ENCODE measurements at places on chromosomes 1 and 21.

DNA sequence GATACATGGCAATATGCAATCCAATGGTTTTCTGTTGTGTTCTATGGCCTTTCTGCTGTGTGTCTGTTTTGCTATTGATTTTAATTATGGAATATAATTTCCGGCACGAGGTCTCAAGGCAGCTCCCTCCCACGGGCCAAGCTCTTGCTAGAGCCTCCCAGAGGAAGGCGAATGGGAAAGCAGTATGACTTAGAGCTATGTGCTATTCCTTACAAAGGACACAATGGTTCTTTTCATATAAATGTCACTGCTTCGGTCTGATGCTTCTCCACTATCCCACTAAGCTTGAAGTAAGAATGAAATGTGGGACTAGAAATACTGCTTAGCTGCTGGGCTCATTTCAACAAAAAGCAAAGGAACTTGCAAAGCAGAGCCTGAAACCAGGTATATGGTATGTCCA lies 322.2 kb upstream of the BEND5 start:
- no peak for DNase-seq

DNA sequence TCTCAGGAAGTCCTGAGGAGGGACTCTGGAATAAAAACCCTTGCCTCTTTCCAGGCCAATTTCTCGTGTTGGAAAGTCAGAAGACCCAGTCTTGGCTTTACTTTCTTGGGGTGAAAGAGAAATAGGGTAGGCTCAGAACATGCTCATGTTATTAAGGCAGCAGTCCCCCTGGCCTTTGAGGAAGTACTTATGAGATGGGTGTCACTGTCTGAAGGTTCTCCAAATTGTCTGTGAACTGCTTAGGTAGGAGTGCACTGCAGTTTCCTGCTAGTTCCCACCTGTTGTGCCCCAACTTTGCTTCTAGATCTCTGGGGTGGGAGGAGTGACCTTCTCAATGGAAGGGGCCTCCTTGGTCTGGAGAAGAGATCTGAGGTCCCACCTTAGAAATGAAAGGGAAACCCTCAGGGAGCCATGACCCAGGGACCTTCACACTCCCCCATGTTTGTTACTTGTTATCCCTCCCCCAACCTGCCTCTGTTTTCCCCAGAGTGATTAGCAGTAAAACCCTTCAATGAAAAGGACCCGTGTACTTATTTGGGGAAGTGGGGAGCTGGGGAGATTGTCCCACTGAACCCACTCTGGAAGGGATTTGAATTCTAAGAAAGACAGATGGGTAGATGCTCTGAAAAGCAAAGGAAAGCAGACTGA lies 5.7 kb downstream of the ZNF691 start:
- no peak for DNase-seq

- DNase-seq: no peak
Measured at GRCh38 chr21:15221799-15222386, 157.1 kb upstream of the NRIP1 start.

DNA sequence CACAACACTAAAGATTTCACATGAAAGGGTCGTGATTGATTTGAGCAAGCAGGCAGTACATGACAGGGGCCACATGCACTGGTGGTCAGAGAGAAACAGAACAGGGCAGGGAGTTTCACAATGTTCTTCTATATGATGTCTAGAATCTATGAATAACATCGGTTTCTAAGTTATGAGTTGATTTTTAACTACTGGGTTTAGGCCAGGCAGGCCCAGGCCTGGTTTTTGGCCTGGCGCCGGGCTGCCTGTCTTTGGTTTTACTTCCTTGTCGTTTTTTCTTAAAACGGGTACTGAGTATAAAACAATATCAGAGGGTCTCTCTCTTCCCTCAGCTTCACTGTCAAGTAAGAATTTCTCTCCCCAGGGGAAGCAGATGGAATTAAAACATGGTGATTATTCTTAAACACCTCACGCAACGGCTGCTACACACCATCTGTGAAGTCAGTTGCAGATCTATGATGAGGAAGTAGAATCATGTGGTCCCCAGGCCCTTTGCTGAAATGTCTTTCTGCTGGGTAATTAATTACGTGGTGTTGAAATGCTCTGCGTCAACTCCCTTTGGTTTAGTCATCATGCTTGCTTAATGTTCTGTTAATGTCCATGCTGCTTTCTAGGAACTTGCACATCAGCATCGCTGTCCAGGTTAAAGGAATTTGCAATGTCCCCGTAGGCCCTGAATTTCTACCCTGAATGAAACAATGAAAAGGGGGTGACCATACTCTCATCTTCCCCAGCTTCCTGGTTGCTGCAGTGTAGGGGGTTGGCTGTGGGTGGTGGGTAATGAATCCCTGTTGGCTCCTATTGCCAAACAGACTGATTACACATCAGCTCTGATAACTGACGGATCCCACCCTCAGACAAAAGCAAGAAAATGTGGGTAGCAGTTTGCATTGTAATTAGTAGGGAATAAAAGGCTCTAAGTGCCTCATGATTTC lies 70.3 kb downstream of the SERINC2 start:
- DNase-seq: no peak

- DNase-seq: no peak
Measured at GRCh38 chr1:211082824-211083223, 51.1 kb downstream of the KCNH1 start.

DNA sequence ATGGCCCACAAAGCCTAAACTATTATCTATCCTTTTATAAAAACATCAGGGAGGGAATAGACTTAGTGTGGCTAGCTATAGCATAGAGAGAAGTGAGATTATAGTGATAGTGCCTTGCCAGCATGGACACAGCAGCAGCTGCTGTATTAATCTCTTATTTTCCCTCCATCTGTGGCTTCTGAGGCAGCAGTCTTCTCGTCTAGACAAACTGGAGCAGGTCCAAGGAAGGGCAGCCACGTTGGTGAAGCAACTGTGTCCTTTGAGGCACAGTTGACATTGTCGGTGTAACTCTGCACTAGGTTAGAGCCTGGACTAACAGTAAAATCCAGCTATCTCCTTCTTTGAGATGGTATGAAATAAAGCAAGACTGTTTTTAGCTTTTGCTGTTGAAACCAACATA lies 131.3 kb downstream of the CACHD1 start:
- no peak for DNase-seq

GRCh38 chr1:180947901-180948640 lies 35.4 kb downstream of the KIAA1614 start:
- DNase-seq: no peak

DNA sequence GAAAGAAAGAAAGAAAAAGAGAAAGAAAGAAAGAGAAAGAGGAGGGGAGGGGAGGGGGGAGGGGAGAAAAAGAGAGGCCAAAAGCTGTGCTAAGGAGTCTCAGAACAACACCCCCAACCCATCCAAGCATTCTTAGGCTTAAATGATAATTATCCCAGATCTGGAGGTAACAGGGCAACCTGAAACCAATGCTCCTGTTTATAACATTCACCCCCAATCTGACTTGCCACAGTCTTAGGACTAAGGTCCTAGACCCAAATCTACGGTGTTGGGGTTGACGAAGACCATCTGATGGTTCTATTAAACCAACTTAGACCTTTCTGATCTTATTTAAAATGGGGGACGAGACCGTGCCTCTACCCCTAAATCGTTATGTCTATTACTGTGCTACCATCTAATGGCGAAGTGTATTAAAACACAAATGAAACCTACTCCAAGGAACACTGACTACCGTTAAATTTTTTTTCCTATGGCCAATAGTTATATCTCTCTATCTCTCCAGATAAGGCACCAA lies 119.3 kb upstream of the CDC42BPA start:
- DNase-seq: no peak

DNA sequence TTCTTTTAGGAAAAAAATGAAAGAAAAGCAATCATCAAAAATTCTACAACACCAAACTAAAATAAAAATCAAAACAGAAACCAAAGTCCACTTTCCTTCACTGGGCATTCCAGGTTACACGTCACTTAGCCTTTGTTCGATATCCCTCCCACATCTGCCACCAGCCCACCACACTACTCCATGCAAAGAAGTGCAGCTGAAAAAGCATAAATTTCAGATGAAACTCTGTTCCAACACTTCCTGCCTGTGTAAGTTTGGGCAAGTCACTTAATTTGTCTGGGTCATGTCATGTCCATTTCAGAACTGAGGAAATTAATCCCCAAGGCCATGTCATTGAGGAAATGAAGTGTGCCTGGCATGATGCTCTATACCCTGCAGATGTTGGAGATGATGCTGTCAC lies 354.3 kb upstream of the USP24 start:
- DNase-seq: no peak

DNA sequence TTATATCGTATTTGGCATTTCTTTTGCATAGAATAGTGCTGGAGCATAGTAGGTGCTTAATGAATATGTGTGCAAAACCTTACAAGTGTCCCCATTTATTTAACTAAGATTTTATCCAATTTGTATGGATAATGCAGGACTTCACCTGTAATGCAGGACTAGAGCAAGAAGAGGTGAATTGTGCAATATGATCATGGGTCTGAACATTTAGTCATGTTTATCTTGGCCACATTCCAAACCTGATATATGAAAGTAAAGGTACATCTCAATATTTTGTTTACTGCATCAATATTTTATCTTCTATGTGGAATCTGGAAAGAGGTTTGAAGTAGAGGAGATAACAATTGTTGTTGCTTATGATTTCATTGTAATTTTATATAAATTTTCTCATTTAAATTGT lies 1626.7 kb upstream of the B3GALT2 start:
- DNase-seq: no peak

- DNase-seq: no peak
Measured at GRCh38 chr1:203299169-203299568, 6.2 kb upstream of the BTG2 start.

DNA sequence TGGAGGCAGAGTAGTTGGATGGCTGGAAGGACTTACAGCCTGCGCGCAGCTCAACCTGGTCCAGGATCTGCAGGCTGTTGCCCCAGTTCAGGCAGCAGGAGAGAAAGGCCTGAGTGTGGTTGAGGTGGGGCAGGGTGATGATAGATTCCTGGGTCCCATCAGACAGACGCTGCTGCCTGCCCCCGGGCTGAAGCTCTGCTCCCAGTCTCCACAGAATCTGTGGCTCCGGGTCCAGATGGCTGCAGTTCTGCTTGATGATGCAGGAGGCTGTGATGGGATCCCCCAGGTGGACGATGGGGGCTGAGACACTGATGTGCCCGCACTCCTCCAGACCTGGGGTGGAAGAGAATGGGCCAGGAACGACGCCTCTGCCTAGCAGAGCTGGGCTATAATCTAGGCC lies 7.4 kb downstream of the CSF3R start:
- no peak for DNase-seq

DNA sequence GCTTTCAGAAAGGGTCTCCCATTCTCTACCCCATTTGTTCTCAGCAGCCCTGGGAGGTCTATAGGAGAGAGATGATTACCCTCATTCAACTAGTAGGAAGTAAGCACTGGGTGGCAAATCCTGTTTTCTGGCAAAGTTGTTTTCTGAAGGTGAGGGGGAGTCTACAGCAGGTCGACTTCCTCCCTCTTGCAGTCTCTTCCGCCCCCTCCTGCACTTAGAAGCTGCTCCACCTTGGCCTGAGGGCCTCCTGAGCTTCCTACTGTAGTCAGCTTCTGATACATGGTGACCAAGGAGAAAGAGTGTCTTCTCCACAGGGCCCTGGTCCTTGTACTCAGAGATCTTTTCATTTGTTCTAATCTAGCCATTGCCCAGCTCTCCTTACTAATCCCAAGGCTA lies 93.1 kb downstream of the RGL1 start:
- no peak for DNase-seq

- DNase-seq: no peak
Measured at GRCh38 chr1:5464366-5464765, 527.9 kb downstream of the NPHP4 start.

DNA sequence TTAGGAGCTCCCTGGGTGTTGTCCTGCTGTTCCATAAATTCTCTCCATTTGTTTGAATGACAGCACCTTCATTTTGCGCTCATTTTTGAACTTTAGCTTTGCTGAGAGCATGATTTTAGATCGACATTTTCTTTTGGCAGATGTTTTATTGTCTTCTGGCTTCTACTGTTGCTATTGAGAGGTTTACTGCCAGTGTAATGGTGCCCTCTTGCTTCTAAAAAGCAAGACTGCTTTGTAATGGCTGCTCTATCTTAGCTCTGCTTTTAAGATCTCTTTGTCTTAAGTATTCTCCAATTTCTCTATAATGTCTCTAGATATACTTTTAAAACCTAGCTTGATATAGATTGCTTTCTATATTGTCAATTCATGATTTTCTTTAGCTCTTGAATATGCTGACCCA lies 27.8 kb downstream of the THEM4 start:
- no peak for DNase-seq

DNA sequence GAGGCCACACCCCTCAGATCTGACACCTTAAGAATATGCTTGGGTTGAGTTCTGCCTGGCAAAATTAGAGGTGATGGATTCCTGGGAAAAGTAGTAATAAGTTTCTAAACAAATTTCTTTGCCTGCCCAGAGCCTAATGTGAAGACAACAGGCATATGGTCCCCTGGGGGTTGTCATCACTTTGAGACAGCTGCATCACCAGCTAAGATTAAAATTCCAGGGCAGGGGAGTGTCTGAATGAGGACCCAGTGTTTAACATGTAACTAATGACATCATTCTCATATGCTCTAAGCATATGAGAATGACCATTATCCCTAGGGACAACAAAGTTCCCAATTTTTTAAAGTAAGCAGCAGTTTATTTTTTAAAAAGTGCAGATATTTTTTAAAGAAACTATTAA lies 432.2 kb downstream of the PCP4 start:
- no peak for DNase-seq

GRCh38 chr1:78601068-78601467 lies 19.2 kb upstream of the IFI44L start:
- no peak for DNase-seq

DNA sequence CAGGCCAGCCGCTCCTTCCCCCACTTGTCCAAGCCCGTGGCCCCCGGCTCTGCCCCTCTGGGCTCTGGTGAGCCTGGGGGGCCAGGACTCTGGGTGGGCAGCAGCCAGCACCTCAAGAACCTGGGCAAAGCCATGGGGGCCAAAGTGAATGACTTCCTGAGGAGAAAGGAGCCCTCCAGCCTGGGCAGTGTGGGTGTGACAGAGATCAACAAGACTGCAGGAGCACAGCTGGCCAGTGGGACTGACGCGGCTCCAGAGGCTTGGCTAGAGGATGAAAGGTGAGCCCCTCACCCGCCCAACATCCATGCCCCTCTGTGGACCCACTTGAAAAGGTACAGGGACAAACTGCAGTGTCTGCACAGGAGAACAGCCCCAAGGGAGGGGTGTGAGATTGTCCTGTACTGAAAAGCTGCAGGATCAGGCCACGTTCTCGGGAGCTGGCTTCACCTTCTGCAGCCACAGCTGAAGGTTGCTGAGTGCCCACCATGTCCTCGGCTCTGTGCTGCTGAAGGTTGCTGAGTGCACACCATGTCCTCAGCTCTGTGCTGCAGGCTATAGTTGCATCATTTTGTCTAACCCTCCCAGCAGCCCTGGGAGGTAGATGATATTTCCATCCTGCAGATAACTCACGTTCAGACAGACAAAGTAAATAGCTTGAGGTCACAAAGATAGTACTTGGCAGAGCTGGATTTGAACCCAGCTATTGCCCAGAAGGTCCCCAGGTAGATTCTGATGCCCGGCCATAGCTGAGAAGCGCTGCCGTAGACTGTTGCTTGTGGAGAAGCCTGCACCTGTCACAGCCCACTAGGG lies 618 bp downstream of the C1orf226 start:
- no peak for DNase-seq
